ENCODE measurements at places on chromosomes 7 and 10.

DNA sequence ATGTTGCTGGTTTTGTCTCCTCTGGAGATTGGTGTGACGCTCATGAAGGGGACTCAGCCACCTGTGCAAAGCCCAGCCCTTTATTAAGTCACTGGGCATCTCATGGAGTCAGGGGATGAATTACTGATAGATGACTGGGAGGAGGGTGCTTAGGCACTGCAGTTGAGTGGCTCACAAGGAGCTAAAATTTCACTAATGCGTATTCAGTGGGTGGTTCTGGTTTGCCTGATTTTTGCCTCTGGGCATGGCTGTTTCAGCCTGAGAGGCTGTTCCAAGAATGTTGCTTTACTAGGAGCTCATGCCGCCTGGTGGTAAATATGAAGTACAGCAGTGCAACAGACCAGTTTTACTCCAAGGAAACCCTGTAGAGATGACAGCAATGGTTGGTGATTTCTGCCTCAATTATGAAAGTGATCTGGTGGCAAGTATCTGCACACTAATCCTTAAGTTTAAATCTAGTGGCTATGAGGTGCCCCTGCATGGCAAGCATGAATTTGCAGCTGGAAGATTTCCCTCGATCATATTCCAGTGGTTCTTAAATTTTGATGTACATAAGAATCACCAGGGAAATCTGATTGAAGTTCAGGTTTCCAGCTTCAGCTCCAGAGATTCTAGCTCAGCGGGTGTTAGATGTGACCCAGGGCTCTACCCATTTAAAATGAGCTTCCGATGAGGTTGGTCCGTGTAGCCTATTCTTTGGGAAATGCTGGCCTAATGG, 19.9 kb downstream of the ACTA2 start:
- ATAC-seq: peak; percentile 80

DNA sequence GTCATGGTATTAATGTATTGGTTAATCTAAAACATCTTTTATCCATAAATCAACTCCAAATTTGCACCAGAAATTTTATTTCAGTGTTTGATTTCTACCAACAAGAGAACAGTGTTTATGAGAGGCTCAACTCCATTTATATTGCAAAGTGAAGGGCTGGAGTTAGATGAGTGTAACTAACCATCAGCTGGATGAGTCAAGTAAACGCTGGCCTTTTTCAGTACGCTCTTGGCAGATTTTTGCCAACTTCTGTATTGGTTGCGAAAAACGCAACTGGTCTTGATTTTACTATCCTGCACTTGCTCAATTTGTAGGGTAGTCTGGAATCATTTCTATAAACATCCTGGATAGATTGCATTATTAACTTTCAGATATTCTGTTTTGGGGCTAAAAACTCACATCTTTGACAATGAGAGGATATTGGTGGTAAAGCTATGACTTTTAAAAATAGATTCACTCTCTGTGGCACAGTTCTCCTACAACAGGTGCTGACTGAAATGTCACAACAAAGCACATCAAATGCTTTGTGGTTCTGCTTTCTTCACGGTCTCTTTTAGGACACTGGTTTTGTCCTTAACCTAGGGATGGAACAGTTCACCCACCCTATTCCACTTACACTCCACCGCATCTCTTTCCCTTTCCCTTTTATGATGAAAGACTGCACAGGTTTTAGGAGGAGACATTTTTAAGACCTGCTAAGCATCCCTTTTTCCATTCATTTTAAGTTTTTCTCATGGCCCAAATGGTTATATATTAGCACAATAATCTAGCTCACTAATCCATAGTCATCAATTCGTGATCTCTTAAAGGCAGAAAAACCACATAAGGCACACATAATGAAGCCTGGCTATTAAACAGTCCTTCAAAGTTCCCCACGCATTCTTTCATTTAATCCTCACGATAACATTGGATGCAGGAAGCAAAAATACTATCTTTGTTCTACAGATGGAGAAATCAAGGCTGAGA, 12.8 kb downstream of the CACNA2D1 start:
- ATAC-seq: no peak

DNA sequence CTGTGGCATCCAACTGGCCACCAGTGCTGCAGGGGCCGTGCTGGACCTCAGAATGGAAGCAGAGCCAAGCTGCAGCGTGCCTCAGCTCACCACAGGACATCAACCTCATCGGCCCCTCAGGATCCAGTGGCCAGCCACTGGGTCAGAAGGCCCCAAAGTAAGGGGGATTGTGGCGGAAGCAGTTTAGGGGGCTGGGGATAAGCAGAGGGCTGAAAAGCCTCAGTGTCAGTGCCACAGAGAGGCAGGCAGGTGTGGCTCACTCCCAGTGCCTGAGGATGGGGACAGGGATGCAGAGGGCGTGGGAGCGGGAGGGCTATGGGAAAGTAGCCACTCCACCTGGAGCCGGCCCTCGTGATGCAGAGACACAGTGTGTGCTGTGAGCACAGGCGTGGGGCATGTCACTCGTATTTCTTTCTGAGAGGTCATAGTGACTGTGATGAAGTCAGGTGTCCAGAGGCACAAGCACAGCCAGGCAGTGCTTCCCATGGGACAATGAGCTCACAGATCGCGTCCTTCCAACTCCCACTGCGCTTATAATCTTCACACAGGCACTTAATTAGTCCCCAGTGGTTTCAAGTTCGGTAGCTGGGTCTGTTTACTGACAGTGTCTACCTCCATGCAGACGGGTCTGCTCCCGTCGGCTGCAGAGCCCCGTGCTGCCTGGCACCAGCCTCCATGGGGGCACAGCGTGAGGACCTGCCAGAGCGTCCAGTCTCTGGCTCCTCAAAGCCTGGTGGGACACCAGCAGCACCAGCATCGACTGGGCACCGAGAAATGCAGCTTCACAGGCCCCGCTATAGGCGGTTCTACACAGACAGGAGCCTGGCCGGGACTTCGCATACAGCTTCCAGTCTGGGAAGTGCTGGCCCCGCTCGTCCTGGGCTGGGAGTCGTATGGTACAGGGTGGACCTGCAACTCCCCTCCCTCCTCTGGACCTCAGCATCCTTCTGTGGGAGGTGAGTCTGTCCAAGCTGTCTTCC, 42.9 kb upstream of the CNPY1 start:
- ATAC-seq: no peak

DNA sequence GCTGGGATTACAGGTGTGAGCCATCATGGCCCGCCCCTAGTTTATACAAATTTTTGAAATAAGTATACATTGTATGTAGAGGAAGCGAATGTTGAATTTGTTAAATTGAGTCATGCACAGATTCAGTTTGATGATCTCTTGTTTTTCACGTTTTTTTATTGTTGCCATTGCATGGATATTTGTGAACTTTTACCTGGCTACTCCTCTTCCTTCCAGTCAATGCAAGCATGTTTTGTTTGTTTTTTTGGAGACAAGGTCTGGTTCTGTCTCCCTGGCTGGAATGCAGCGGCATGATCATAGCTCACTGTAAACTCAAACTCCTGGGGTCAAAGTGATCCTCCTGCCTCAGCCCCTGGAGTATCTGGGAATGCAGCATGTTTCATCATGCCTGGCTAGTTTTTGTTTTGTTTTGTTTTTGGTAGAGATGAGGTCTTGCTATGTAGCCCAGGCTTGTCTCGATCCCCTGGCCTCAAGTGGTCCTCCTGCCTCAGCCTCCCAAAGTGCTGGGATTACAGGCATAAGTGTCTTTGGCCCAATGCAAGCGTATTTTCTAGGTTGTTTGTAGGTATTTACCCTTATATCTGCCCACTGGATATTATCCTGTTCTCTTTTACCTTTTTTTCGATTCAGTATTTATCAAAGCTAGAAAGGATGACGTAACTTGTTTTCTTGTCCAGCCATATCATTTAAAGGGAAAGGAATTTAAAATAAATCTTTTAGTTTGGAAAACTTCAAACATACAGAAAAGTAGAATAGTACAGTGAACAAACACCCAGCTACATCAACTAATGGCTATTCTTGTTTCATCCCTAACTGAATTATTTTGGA, 11.0 kb downstream of the LCOR start:
- ATAC-seq: no peak

- peak; percentile 73 for ATAC-seq
Measured at GRCh38 chr10:123462756-123463155, 203.4 kb upstream of the GPR26 start.

- ATAC-seq: peak; percentile 19
Measured at GRCh38 chr7:149021725-149022062, 6.6 kb downstream of the PDIA4 start.

- ATAC-seq: no peak
Measured at GRCh38 chr7:116271161-116271913, 61.0 kb downstream of the TES start.

- ATAC-seq: no peak
Measured at GRCh38 chr10:82084904-82085303, 209.9 kb downstream of the NRG3 start.

GRCh38 chr10:119498889-119499676, 43.4 kb downstream of the RGS10 start:
- ATAC-seq: peak; percentile 33

GRCh38 chr10:50381642-50382041, 130.3 kb upstream of the ASAH2 start:
- no peak for ATAC-seq

Data from activated T-helper 17 cell treated with anti-CD3 and anti-CD28 coated beads, Interleukin-2, amount 50 U/mL, for 72 hours (primary cell).